ENCODE measurements at places on chromosomes 3 and 15.

- DNase-seq, result no peak
These were observed 1158.9 kb upstream of the EPHA6 start for GRCh38 chr3:95655363-95655986.

DNA sequence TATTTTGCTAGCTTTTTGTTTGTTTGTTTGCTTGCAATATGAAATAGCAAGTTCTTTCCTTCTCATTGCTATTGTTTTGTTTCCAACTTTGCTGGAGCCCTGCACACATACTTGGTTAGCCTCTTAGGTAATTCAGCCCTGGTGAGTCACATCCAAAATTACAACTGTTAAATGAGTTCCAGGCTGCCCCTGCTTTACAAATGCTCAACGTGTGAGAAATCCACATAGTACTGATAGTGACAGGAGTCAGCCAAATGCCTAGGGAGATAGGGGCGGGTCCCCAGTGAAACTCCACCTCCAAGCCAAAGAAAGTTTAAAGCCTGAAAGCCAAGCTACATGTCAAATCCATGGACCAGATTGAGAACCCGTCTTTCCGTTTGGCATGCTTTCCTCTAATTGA lies 81.3 kb upstream of the RNF7 start:
- DNase-seq, result no peak

DNA sequence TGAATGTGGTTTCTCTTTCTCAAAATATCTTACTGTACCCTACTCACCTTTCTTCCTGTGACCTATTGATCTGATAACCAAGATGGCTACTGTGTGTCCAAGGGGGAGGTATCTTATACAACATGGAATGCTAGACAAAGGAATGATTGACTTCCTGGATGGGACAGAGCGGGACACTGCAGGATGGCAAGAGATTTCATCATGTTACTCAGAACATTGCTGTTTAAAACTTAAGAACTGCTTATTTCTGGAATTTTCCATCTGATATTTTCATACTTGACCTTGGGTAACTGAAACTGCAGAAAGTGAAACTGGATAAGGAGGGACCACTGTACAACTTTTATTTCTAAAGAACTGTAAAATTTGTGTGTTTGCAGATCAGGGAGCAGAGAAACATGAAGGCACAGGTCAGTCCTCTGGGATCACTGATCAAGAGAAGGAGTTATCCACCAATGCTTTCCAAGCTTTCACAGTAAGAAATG lies 18.5 kb downstream of the CNOT10 start:
- DNase-seq, result no peak

DNA sequence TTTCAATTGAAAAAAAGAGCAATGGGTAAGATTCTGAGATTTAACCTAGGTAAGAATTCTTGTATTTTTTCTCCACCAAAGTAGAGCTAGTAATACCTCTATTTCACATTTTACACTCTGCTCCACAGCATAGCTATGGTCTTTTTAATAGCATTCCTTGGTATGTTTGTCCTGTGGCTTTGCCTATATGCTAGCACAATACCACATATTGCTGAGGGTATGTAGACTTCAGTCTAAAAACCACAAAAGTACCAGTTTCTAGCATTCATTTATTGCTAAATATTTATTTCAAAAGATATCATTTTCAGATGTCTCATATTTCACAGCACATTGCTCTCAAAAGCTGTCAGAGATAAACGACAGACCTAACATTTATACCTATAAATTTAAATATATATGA lies 18.2 kb upstream of the EOGT start:
- DNase-seq, result no peak

GRCh38 chr3:51295625-51296024 lies 89.5 kb upstream of the MANF start:
- no peak for DNase-seq

- DNase-seq, result no peak
These were observed 37.6 kb upstream of the BNC1 start for GRCh38 chr15:83322061-83322460.

- DNase-seq, result no peak
These were observed 9.2 kb upstream of the LDHAL6B start for GRCh38 chr15:59197454-59197853.

DNA sequence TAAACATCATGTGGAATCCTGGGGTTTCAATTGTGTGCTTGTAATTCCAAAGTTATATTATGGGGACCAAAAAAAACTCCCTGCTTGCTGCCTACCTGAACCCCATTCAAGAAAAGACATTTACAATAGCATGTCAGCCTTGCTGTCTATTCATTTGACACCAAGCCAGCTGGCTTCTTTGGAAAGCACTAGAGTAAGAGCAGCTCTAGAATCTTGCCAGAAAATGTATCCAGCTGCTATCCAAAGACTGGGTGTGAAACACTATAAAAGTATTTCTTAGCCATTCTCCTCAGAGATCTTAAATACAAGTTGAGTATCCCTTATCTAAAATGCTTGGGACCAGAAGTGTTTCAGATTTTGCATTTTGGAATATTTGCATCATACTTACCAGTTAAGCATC lies 87.4 kb downstream of the RAD18 start:
- no peak for DNase-seq

DNA sequence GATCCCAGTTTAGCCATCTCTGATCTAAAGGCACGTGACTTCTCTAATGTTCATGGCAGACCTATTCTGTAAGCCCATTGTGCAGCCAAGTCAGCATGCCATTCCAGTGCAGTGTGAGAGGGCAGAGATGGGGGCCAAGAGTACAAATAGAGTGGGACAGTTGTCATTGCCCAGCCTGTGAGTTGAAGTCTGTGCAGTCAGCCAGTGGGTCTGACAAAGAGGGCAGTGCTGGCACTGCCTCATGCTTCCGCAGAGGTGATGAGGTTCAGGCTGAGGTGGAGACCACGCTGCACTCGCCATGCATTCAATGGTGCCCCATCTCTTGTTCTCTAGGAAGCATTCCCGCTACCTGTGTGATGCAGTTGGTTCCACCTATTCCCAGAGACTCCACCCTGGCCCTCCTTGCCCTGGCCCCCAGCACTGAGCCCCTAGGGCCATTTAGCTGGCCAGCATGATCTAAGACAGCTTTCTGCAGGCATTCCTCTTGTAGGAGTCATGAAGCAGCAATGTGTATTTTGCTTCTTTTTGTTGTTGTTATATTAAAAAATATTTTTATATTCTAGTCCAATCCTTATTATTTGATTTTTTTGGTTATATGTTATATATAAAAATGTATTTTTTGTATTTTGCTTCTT lies 3.7 kb downstream of the MRAS start:
- no peak for DNase-seq

DNA sequence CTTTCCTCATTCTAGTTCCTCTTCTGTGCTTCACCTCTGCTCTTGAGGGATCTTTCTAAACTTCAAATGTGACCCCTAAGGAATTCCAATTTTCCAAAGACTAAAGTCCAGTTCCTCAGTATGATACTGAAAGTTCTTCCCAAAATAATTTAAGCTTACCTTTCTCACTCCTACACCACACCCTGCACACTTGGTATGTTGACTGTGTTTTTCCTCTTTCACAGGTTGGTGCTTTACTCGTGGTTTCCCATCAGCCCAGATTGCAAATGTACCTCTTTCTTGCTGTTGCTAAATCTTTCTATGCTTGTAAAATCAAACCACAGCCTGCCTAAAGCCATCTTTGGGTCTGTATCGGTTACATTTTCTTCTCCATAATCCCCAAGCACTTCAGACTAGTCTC lies 30.5 kb upstream of the CLDN16 start:
- DNase-seq, result no peak

DNA sequence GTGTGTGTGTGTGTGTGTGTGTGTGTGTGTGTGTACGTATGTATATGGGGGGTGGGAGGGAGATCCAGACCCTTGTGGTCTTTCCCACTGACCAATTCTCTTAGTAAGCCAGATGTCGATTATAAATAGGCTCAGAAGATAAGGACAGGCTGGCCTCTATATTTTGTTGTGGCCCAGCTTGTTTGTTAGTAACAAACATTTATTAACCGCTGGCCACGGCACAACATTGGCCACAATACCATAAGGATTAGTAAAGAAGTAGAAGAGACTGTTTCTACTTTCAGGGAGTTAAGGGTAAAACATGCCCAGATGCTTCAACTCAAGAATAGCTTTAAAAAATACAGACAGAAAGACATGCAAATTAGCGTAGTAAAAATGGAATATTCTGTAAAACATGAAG lies 58.1 kb downstream of the ABHD2 start:
- no peak for DNase-seq

GRCh38 chr3:30778933-30779332 lies 115.5 kb downstream of the GADL1 start:
- DNase-seq, result no peak

- no peak for DNase-seq
These were observed 182.2 kb downstream of the GABRB3 start for GRCh38 chr15:26590676-26591075.

DNA sequence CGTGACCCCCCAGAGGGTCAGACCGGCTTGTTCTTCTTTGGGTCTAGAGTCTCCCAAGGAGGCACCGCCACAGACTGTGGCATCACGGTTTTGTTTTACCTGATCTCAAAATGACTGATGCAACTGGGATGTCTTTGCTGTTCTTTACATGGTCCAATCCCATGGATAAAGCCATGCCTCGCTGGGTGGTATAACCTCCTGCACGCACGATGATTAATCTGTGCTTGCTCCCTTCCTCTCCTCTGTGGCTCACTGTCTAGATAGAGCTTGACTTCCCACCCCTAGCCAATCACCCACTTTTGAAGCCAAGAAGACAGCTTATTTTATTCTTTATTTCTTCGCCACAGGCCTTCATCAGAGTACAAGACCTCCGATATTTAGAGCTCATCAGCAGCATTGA lies 36.6 kb upstream of the RHO start:
- no peak for DNase-seq

DNA sequence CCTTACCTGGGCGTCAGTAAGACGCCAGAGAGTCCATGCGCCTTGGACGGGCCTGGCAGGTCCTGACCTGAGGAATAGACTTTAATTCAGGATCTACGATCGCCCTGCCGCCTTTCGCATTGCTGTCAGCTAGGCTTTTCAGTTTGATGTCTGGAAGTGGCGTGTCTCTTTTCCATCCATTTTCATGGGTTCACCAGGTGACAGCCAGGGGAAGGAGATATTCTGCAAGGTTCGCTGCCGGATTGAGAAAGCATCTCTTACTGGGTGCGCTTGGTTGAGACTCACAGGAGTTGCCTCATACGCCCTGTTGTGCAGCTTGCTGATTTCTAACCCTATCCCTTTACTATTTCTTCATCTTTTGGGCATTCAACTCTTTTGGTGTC lies 7.4 kb downstream of the EPHA3 start:
- DNase-seq, result no peak

DNA sequence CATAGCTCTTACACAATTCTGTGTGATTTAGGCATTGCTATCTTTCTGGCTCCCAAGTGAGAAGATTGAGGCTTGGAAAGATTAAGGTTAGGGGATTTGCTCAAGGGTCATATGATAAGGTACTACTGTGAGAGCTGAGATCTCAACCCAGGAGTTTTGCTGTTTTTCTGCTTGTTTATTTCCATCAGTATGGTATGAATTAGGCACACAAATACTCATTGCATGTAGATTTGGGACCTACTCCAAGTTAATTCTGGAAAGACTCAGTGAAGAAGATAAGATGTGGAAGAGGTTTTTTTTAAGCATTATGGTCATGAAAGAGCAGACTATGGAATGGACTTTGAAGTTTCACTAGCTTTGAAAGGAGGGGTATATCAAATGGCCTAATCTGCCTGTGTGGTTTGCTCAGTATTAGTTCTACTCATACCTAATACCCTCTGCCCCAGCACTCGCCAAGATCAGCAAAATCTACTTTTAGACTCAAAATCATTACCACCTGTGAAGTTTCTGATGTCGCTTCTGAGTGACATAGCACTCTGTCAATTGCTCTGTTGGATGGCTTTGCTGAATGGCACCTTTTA lies 12.5 kb downstream of the MBNL1 start:
- DNase-seq, result no peak

DNA sequence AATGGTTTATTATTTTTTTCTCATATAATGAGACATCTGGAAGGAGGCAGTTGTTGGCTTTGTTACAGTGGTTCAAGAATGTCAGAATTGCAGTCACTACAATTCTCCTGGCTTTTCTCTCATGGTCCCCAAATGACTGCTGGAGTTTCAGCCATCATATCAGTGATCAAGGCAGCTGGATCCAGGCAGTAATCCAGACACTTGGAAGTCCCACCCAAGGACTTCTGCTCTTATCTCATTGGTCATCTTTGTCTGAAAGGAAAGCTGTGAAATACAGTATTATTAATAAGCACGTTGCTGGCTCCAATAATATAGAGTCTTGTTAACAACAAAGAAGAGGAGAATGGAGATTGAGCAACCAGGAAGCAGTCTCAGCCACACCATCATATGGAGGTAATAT lies 22.9 kb upstream of the MED12L start:
- DNase-seq, result no peak

DNA sequence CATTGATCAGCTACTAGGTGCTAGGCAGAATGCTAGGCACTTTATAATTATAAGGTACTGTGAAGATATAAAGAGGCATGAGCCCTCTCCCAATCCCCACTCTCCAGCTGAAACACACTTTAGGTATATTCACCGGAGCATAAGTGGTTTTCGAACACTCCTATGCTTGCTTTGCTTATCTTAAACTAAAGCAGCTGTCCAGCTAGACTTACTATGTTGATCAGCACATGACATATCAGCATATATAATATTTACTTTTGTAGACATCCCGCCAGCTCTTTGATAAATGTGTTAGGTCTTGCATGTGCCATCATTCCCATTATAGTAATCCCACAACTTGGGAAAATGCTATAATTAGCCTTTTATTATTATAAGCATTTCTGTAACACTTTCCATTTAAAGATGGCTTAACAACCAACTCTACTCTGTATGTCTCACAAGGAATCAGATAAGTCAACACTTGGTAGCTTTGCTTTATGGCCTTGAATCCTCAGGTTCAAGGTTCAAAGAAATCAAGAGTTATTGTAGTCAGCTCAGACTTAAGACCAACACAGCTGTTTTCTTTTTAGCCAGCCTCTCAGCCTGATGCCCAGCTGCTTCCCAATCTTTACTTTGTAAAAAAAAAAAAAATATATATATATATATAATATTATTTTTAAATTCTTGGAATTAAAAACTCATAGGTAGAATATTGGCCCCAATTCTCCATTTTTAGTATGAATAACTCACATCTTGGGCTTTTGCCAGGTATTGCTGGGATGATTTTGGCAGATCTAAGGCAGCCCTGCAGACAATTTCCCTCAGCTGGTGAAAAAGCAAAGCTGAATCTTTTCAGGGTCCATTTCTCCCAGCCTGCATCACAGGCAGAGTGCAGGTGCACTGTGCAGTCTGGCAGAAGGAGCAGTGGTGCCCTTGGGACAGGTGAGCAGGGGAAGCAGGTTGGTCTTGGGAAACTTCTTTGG lies 104.2 kb downstream of the THRB start:
- no peak for DNase-seq

Data from body of pancreas (tissue), 4 donors.